Stimulated activated CD4-positive, alpha-beta T cell treated with anti-CD3 and anti-CD28 coated beads, Interleukin-4, amount 100 ng/mL, for 1 hour (primary cell): ENCODE measurements at places on chromosomes 2 and 18.
A peak's percentile ranks its signal among the peaks of the same experiment; 100 is the strongest.

GRCh38 chr2:67872481-67872880 lies 190.3 kb downstream of the C1D start:
- no peak for DNase-seq

DNA sequence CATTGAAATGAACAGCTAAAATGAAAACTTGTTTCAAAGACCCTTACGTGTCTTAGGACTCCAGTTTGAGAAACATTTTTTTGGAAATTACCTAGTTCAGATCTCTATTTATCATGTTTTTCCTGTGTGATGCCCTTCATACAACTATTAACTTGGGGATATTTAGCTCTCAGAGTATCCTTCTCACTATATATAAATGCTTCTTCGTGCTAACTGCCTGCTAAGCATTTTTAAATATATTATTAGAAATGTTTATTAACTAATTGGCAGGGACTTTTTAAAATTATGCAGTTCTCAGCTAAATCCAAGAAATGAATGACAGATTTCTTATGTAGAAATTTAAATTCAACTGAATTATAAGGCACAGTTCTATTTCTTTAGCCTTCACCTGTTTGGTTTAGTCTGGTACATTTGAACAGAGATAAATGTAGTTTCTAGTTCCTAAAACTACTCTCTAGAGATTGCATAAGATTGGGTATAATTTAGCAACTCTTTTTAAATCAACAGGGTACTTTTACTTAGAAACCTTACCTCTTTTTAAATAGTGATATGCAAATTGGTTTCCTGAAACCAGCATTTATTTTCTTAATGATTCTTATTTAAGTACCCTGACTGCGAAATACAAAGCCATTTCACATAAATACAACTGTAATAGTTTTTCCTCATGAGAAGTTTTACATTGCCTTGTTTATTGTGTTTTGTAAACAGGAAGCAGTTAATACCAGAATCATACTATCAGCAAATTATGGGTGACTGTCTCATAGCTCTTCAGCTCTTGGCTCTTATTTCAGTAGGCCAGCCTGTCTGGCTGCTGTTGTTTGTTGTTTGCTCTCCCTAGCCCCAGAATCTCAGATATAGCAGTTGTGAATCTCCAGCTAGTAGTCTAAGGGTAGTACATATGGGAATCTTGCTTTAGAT lies 140.7 kb downstream of the PTRHD1 start:
- no peak for DNase-seq

DNA sequence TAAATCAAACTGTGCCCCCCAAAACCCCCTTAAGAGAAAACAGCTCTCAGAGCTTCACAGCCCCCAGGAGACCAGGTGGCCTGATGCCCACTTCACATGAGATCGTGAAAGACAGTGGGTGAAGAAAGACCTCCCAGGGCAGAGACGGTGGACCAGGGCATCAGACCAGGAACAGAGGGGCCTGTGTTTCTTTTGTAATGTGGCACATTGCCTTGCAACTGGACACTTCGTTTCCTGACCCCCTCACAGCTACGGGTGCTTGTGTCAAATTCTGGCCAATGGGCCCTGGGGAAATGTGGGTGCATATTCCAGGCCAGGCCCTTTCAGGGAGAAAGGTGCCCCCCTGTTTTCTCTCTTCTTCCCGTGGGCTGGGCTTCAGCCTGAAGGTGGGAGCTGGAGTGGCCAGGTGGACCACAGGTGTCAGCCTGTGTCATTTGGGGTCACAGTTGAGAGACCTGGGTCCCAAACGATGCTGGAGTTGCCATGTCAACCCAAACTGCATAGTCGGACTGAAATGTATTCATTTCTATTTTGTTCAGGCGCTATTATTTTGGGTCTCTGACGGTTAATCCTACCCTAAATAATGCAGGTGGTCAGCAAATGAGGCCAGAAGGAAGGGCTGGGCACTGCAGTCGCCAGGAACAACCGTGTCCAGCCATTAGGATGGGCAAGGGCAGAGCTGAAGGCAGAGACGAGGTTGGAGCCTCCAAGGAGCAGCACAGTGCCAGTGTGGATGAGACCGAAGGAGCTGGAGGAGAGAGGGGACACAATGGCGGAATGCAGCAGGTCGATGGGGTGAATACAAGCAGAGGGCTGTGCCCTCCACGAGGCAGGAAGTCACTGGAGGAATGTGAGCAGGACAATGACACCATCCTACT lies 338.2 kb downstream of the EIPR1 start:
- DNase-seq, result no peak

GRCh38 chr2:237160271-237160919 lies 74.7 kb downstream of the COPS8 start:
- no peak for DNase-seq

DNA sequence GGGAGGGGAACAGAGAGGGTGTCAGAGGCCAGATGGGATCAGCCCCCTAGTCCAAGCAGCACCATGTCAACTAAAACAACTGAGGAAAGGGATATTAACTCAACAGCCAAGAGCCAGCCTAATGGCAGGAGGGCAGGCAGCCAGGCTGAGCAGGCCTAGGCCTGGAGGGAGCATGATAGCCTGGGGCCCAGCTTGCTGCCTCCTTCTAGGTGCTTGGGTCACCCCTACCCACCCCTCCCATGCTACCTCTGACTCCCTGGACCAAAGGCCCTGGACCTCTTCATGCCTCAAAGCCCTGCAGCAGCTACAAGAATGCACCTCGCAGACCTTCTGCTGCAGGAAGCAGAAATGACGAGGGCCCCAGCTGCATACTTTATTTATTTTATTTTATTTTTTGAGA lies 22.1 kb upstream of the TNS1 start:
- DNase-seq, result no peak

- no peak for DNase-seq
These were observed 16.5 kb upstream of the CERS6 start for GRCh38 chr2:168439536-168439935.

GRCh38 chr2:157893611-157894010 lies 17.5 kb upstream of the ACVR1 start:
- DNase-seq, result no peak

GRCh38 chr18:77601567-77601966 lies 351.9 kb downstream of the GALR1 start:
- DNase-seq, result no peak

DNA sequence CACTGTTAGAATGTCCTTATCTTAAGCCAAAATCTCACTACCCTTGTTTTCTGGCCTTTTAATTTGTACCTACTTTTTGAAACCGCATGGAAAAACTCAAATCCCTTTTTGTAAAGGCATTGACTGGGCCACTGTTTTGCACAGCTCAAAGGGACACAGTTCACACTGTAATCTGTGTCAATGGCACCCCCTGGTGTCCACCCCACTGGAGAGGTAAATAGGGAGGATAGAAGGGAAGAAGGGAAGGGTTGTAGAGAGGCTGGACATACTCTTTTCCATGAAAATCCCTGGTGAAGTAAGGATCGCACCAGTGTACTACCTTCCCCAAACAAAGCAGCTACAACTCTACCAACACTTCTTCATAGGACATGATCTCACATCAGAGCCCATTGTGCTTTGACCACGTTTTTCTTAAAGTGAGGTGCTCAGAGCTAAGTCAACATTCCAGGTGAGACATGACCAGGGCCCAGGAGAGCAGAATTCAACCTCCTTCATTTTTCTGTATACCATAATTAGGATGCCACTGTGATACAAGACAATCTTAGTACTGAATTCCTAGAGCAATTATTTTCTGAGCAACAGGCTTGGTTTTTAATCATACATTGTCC lies 92.4 kb upstream of the RMDN2 start:
- DNase-seq, result peak; percentile 84

DNA sequence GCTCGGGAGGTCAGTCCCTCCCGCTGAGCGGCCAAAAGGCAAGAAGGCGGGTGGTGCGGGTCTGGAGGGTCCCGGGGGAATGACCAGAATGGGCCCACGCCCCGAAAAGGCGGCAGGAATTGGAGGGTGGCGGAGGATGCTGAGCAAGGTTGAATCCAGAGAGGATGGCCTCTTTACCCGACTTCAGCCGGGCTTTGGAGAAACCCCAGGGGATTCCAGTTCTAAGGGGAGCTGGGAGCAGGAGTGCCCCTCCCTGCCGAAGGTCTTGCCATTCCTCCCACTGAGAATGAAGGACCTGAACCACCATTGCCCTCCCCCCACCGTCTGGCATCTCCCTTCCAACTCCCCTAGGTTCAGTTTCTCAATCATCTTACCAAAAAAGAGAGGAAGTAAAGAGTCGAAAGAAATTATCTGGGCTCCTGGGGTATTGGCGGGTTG lies 38.9 kb upstream of the ATP6V1B1 start:
- no peak for DNase-seq

GRCh38 chr2:207266648-207267047 lies 100.9 kb upstream of the KLF7 start:
- DNase-seq, result no peak

GRCh38 chr2:162579169-162579568 lies 235.2 kb downstream of the GCA start:
- DNase-seq, result no peak
